CD4-positive, CD25-positive, alpha-beta regulatory T cell (primary cell): ENCODE measurements at places on chromosomes 13 and 19.

GRCh38 chr19:24081056-24081455 lies 5.9 kb upstream of the ZNF254 start:
- no peak for DNase-seq

GRCh38 chr19:35135389-35135909 lies 590 bp upstream of the LGI4 start:
- DNase-seq = peak; percentile 42

DNA sequence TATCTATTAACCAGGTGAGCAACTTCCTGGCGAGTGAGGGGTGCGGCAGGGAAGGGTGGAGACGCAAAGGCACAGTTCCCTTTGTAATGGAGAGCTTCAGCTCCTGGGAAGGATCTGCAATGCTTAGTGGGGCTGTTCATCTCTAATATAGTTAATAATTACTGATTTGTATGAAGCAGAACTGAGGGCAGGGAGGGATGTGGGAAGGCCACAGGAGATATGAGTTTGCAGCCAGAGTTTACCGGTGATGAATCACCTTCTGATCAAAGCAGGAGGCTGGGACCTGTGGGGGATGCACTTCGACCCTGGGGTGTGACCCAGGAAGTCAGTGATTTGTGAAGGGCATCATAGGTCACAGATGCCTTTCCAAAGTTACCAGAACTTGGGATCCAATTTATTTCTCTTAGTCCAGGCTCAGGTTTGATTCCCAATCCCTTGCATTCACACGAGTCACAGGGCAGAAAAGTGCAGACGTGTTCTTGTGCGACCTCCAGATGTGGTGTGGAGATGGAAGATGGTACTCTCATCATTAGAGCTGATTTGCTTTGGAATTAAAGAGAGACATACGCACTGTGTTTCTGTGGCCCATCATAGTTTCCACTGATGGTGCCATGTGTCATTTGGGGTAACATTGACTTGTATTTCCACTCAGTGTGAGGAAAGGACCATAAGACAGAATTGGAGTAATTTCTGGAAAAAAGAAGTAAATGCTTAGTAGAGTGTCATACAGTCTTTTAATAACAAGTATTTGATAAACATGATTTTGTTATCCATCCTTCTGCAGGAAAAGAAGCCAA lies 55.0 kb downstream of the LRCH1 start:
- DNase-seq = no peak

DNA sequence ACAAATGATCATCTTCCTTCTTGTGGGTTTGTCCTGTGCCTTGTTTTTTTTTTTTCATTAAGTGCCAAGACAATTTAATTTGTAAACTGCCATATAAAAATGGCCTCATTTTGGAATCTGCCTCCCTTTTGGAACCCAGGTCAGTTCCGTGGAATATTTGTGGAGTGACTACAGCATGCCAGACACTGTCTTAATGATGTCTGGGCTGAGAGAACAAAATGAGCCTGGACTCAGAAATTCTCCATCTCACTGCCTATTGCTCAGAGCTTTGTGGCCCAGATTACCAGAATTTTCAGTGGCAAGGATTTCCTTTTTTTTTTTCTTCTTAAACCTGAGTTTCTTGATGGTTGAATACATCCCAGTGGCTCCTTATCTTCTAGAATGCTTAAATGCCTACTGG lies 340.6 kb downstream of the ENOX1 start:
- no peak for DNase-seq

DNA sequence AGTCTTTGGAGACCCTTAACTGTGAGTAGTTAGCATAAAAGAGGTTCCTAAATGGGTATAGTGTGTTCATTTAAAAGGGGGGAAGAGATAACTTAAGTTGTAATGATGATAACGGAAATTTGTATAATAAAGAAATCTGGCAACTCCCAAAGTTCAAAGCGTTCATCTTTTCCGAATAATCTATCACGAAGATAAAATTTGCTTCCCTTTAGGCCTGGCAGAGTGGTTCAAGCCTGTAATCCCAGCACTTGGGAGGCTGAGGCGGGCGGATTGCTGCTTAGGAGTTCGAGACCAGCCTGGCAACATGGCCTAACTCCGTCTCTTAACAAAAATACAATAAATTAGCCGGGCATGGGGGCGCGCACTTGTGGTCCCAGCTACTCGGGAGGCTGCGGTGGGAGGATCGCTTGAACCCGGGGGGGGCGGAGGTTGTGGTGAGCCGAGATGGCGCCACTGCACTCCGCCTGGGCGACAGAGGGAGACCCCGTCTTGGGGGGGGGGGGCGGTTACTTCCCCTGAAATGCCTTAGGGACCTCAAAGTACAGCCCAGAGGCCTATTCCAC lies 934 bp downstream of the N4BP2L2 start:
- peak; percentile 21 for DNase-seq

DNA sequence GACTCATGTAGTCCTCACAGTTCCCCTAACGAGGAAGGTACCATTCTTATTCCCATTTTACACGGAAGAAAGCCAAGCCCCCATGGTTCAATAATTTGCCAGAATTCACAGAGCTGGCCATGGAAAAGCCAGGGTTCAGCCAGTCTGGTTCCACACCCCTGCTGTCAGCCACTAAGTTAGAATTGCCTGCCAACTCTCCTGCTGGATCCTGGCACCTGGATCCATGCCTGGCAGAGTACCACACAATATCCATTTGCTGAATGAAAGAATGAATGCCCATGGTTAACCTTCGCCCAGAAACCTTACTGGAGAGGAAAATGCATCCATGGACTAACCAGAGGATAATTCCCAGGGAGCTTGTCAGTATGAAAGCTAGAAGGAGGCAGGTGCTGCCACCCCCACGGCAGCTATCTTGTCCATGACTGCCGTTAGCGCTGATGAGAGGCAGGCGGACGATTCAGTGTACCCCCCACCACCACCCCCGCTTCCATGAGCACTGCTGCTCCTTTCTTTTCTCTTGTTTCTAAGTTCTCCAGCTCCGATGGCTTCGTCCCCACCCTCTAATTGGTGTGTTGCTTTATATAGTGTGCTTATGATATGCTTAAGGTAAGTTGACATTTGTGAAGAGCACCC lies 114.5 kb downstream of the SLC7A1 start:
- DNase-seq = no peak

GRCh38 chr13:89925107-89925506 lies 1422.4 kb upstream of the MIR17HG start:
- no peak for DNase-seq

GRCh38 chr13:72153272-72153671 lies 286.3 kb upstream of the DACH1 start:
- no peak for DNase-seq

DNA sequence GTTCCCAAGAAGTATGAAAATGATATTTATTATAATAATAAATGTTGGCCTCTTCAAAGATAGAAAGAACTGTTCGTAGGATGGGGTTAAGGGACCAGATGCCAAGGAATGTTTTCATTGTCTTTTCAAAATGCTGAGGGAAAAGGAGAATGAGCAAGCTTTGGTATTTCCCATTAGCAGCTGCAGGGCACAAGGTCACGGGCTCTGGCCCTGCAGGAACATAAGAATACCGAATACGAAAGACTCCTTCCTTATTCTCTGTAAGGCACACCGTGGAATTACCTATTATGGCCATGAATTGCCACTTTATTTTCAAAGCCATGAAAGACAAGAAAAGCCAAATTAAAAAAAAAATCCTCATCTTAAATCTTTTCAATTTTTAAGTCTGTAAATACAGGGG lies 49.6 kb upstream of the OLFM4 start:
- no peak for DNase-seq

DNA sequence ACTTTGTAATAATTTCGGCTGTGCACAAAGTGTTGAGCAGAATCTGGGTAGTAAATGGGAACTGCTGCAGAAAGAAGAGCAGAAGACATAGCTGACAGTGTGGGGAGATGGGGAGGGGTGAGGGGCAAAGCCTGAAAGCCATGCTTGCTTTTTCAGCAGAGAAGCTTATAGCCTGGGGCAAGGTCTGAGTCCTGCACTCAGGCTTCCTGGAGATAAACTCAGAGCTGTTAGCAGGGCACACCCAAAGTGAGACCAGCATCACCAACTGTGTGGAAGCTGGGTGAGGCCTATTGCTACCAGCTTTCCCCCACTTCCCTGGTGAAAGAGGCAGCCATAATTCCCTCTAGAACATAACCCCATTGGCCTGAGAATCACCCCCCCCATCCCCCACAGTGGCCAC lies 15.6 kb upstream of the LHFPL6 start:
- DNase-seq = no peak

DNA sequence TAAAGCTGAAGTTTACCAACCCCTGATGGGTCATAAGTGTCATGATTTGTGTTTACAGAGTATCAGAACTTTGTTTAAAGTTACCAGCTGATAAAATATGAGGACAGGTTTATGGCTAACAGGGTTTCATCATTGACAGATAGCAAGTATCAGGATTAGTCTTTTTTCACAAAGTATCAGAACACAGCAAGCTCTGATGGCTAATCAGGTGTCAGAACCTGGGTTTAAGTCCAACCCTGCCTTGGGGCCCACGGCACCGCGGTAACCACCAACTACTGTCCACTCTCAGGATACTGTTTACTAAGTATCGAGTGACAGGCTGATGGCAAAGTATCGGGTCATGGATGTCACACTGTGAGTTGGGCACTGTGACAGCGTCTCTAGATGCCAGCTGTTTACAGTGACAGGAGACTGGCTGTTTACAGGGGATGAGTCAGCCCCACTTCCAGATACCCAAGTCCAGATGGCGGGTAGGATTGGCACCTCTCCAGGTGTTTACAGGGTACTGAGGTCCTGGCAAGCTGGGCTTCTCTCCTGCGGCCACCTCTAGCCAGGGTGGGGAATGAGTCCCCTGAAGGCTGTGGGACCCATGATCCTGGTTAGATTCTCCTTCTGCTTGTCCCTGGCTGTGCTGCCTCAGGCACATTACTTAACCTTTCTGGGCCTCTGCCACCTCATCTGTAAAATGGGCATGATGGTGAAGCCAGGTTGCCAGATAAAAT lies 21.8 kb downstream of the ARRDC2 start:
- no peak for DNase-seq

DNA sequence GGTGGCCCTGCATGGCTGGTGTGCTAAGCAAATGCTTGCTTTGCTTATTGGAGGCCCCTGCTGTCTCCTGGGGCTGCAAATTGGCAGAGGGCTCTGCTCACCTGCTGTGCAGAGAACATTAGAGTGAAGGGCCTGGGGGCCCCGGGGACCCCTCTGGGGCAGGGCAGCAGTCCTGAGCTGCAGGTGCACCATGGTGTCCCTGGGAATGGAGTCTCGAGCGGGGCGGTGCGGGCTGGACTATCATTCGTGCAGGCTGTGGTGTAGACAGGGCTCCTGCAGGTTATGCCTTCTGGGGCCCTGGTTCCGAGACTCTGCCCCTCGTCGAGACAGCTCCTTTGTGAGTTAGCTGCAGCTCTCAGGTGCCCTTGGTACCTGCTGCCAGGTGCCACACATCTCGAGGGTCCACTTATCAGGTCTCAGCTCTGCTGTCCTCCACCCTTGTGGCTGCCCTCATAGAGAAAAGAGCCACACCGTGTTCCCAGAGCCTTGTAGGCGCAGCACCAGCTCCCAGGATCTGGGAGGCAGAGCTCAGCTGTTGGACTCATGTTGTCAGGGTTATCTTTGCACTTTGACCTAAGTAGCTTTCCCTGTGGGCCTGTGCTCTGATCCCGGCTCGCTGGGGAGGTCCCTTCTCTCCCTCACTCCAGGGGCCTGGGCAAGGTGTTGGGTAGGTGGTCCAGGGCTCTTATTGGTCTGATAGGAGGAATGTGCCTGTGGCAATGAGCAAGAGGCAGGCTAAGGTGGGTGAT lies 58.0 kb upstream of the ZNF536 start:
- no peak for DNase-seq

DNA sequence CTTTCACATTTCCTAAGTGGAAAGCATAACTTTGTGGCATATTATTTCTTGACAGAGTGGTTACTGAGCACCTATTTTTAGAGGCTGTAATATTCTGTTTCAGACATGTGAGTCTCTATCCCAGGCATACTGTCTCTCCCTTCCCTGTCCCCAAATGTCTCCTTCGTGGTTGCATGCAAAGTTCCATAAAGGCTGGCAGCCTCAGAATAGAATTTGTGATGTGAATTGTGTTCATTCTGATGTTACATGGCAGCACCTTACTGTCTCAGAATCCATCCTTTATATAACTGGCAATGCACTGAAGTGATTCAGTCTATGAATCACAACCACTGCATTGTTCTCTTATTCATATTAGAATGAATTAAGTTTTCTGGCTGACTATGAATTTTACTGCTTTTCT lies 89.0 kb upstream of the SLC7A1 start:
- no peak for DNase-seq

DNA sequence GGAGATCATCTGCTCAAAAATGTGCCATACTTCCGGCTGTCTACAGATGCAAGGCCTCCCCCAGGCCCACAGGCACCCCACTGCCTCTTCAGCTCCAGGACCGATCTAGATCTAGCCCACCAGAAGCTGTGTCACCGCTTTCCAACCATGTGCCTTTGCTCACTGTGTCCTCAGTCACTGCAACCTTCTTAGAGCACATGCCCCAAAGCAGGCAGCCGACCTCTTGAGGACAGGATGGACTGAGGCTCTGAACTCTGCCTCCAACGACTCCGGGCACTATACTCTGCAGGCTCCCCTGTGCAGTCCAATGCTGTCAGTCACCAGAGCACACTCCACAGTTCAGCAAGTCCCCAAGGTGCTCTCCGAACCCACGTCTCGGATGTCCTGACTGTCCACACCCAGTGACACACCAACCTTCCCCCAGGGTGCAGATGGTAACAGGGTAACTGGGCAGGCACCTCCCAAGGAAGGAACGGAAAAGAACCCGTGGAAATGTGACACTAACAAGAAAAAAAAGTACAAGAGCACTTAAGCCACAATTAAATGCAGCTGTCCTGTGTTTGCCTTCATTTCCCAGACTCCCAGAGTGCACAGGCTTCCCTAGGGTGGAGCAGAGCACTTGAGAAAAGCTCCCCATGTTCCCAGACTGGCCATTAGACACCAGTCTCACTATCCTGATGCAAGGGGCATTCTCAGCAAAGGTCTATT lies 4.8 kb downstream of the STK24 start:
- DNase-seq = no peak

- no peak for DNase-seq
Observed at GRCh38 chr13:73338389-73338788, 279.6 kb downstream of the KLF5 start.

DNA sequence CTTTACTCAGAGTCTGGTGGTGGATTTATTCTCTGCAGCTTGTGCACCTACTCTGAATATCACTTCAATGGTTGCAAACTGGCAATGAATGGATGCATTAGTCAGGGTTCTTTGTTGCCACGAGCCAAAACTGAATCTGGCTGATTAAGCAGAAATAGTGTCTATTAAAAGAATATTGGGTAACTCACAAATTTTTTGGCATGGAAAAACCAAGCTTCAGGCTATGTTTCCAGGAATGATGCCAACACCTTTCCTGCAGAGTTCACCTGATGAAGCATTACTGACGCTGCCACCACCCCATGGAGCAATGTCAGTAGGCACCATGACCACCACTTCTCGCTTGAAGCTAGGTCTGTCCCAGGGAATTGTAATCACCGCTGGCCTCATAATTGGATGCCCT lies 597.8 kb upstream of the SLC10A2 start:
- DNase-seq = no peak

- no peak for DNase-seq
Observed at GRCh38 chr19:57812226-57812625, 2.5 kb downstream of the ZNF552 start.
